ENCODE measurements at places on chromosomes 16 and 17.

- no peak for DNase-seq
These were observed 354.1 kb downstream of the KCNJ2 start for GRCh38 chr17:70523426-70523825.

DNA sequence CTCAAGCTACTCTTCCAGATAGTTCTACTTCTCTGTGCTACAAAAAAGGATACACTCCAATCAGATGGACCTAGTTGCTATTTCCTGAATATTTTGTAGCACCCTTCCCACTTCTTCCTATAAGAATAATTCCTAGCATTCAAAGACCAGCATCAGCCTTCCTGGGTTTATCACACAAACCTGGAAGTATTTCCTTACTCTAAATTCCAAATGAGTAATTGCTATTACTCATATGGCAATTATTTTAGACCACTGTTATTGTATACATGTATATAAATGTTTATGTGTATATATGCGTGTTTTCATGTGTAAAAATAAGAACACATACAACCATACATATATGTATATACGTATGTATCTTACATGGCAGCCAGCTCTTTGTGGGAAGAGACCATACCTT is 130.6 kb downstream of the MYO1D start:
- no peak for DNase-seq

- DNase-seq, result no peak
These were observed 72.8 kb upstream of the MED9 start for GRCh38 chr17:17403899-17404576.

DNA sequence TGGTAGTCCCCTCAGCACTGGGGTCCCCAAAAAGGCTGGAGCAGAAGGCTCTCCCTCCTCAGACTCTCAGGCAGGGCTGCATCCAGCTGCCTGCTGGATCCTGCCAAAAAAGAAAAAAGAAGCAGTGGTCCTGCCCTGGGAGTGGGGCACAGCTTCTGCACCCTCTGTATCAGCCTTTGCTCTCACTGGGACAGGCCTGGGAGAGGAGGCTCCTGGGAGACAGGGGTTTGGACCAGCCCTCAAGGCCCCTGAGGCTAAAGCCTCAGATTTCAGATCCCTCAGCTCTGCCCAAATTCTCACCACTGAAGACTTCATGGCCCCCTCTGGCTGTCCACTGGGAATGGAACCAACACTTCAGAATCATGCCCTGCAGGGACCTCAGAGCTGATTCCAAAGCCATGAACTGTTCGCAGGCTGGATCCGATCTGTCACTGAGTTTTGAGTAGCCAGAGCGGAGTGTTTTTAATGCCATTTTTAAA is 96.9 kb downstream of the C16orf78 start:
- DNase-seq, result no peak

- DNase-seq, result no peak
These were observed 5.5 kb upstream of the MAF start for GRCh38 chr16:79605999-79606398.

GRCh38 chr16:35194681-35195080 is 1735.3 kb downstream of the TP53TG3F start:
- DNase-seq, result no peak

All from HFF-Myc (cell line).